Nephron progenitor cell (in vitro differentiated cells): ENCODE measurements at places on chromosomes 13 and 19.

- DNase-seq: no peak
These were observed 17.7 kb downstream of the METTL21C start for GRCh38 chr13:102677122-102677521.

DNA sequence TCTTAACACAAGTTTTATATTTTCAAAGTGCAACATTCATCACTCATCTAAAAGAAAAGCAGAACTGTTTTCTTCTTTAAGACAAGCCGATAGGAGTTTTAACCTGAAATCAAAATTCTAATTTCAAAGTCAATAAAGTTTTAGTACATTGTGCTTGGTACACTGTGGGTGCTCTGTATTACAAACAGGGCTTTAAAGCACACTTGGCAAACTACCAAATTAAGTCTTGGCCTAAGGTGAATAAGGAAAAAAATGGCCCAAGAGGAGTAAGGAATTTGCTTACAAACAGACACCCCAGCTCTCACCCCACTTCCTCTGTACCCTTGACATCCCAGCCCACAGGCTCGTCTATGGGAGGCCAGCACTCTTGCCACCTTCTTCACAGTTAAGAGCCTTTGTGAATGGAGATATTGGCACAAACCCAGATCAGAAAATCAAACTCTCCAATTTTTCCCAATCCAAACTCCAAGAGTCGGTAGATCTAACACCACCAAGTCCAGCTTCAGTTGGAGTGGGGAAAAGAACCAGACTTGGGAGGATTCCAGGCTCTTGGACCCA lies 66.0 kb downstream of the ABCC4 start:
- DNase-seq: no peak

GRCh38 chr13:29991343-29991742 lies 140.9 kb upstream of the UBL3 start:
- no peak for DNase-seq

DNA sequence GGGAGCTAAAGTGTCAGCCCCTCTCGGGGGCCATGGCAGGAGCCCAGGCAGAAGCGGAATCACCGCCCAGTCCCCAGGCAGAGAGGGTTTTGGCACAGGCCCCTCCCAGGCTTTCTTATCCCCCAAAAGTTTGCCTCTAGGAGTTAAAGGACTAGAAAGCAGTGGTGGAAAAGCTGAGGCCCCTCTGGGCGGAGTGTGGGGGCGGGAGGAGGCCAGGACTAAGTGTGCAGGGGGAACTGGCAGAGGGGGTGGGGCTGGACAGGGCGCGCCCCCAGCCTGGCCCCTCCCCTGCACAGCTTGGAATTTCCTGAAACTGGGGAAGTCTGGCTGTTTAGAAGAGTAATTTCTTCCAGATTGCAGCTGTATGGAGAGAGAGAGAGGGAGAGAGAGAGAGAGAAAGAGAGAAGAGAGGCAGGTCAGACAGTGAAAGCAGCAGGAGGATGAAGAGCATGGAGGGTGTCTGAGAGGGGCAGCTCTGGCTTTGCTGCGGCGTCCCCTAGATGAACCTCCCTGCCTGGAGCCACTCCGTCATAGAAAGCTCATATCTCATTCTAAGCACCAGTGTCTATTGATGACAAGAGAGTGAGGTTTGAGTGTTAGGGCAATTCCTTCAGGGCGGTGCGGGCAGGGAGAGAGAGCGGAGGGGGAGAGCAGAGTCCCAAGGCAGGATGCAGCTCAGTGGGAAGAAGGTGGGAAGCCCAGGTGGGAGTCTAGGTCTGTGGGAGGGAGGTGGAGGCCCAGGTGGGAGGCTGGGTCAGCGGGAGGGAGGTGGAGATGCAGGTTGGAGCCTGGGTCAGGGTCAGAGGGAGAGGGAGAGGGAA lies at the start of gene CDC42EP5:
Gene CDC42EP5 (minus strand): TSS at position 226 of the 821 bp plus-strand sequence. CDS start 7,749 bp downstream, outside the sequence.
- DNase-seq: peak; percentile 70

DNA sequence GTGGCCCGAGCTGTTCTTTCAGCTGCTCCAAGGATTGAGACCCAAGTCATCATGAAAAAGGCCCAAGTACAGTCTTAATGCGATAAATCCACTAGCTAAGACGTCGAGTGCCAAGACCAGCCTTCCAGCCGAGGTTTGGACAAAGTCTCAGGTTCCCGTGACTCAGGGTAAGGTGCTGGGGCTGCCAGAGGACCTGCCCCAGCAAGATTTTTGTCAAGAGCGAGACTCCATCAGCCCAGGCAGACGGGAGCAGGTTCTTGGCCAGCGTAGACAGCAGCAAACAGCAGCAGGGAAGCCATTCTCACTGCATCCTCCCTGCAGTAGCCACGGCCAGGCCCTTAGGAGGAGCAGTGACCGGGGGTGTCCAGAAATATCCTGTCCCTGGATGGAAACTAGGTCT lies 3.4 kb downstream of the FEM1A start:
- DNase-seq: no peak
